ENCODE measurements at places on chromosomes 1 and 21. TPM values are rescaled to one million over a fixed set of nuclear protein-coding genes. Genes with fewer than 3 reads are reported as not detected.

Gene EGLN1
- polyA plus RNA-seq, result 46.1 TPM

Gene B3GALT5
- 1.4 TPM for polyA plus RNA-seq

Gene LCE2A
- polyA plus RNA-seq, result not detected

Gene GPA33
- 1.1 TPM for polyA plus RNA-seq

Gene PRAMEF1
- polyA plus RNA-seq, result not detected

DNA sequence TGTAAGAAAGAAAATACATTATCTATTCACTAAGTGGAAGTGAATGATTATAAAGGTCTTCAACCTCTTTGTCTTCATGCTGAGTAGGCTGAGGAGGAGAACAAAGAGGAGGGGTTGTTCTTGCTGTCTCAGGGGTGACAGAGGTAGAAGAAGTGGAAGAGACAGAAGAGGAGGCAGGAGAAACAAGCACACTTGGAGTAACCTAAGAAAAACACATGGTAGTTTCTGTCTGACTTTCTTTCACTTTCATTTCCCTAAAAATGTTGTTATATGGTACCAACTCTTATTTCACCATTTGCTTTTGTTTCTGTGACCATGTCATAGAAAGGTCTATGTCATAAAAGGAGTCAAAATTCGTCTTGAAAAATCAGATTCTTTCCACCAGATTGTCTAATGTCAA, 696.6 kb upstream of the BRINP3 start:
- DNase-seq, result no peak

DNA sequence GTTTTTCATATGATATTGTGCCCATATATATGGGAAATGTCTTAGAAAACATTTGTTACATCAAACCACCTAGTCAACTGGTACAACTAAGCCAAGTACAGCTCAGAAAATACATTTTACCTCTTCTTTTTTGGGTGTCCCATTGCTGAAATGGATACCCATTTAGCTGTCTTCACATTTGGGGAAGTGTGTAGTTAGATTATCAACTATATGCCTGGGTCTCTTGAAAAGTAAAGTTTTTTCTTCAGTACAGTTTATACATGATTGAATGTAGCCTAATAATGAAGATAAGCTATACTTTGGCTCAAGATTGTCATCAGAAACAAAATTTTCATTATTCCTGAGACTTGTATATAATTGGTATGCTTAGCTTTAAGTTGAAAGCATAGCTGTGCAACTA, 2.0 kb downstream of the AGO3 start:
- no peak for DNase-seq

DNA sequence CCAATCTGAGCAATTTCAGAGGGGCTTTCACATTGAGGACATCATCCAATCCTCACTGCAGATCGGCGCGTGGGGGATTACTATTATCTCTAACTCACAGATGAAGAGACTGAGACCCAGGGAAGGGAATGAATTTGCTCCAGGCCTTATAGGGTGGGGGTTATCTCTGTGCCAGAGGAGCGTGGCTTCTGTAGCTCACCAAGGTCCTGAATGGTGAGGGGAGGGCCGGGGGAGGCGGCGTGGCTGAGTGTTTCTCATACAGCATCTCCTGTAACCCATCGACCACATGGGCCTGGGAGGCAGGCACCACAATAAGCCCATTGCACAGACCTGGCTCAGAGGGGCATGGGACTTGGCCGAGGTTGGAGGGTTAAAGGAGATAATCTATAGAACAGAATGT, 143.0 kb upstream of the KLHDC7A start:
- no peak for DNase-seq
